Activated T-helper 1 cell treated with anti-CD3 and anti-CD28 coated beads, Interleukin-2, amount 50 U/mL, for 16 hours (primary cell): ENCODE measurements at places on chromosomes 12 and 14.

- DNase-seq: no peak
Observed at GRCh38 chr14:79596551-79596950, 614.8 kb downstream of the DIO2 start.

GRCh38 chr14:24382064-24382371 lies 14.0 kb downstream of the NFATC4 start:
- no peak for DNase-seq

- no peak for DNase-seq
Observed at GRCh38 chr12:15001733-15002382, 29.0 kb downstream of the PDE6H start.

GRCh38 chr14:51139121-51139681 lies 44.3 kb upstream of the TRIM9 start:
- DNase-seq: no peak

DNA sequence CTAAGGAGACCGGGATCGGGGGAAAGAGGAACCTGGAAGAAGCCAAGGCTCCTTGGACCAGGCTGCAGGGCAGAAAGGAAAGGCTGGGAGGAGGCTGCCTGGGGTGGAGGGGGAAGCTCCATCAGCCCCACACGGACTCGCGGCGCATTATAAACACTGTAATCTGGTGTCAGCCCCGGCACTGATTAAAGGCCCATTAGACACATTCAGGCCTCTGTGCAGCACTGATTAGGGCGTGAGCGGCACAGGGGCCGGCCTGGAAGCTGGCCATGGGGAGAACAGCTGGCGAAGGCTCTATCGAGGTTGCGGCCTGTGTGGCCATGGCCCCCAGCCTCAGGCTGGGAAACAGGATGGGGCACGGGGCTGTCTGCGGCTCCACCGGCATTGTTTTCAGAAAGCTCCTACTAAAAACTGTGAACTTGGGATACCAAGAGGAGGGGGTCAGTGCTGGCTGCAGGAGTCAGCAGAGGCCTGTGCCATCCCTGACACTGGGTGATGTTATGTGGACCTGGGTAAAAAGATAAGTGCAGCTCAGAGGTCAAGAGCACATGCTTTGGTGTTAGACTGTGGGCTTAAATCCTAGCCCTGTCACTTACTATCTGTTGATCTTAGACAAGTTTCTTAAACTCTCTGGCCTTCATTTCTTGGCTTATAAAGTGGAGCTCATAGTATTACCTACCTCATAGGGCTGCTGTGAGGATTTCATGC lies 10.6 kb downstream of the ACVRL1 start:
- DNase-seq: no peak

DNA sequence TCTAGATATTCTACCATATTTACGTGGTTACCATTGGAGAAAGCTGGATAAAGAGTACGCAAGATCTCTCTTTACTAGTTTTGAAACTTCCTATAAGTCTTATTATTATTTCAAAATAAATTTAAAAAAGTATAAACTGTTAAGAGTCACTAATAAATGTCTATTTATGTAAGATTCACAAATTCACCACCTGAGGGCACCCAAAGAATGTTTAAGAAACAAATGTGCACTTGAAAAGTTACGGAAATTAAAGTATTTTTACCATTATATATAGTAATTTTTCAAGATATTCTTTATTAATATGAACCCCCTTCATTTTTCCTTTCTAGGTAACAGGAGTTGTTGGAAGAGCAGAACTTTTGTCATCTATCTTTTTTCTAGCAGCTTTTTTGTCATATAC lies 11.9 kb downstream of the TMTC3 start:
- no peak for DNase-seq

DNA sequence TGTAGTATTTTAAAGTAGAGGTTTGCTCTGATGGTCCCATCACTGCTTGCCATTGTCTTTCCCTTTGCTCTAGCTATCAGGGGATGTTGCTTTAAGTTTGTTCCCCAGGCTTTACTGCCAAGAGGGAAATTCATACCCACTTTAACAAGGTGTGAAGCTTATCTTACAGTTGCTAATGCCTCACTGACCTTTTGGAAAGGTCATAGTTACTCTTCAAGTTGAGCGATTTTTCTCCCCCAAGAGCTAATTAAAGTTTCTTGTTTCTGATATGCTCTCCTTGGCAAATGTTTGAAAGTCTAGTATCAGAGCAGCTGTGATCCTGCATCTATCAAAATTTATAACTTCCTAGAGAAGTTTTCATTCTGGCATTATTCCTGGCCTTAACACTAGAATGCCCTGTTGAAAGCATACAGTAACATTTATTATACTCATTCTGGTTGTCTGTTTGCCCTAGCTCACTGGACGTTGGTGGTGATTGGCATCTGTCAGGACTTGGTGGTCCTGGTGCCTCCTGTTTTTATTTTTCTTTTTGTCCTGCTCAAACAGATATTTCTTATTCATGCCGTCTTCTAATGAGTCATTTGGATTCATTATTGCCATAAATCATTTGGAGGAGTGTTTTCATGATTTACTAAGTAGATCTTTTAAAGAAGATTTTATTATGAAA lies 8.1 kb downstream of the ATP2A2 start:
- no peak for DNase-seq

GRCh38 chr12:131950182-131950913 lies 606 bp downstream of the EP400 start:
- DNase-seq: no peak

DNA sequence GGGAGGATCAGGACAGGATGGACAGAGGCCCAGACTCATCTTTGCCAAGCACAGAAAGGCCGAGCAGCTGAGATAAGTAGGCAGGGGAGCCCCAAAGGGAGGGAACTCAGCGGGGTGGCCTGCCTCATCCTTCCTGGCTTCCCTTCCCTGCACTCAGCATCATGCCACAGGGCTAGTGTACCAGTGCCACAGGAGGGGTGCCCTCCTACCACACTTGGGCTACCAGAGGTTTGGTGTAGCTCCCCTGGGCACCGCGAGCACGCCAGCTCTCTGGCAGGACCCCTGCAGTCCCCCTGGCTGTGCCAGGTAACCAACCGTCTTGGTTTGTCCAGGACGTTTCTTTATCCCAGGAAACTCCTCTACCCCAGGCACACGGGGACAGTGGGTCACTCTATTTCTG lies 123.5 kb downstream of the ESRRB start:
- DNase-seq: no peak

DNA sequence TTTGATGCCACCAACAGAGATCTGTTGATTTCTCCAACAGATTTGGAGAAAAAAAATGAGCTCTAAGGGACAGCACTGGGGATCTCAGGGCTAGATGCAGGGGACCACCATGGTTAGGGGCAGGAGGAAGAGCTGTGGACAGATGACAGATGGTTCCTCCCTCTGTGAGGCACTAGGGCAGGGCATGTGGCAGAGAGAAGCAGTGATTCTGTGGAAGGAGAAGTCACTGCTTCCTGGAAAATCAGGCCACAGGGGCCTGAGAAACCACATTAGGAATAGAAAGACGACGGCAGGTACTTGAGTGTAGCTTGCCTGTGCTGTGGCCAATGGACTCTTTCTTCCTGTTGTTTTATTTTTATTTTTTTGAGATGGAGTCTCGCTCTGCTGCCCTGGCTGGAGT lies 24.9 kb upstream of the TMED2 start:
- DNase-seq: no peak

- no peak for DNase-seq
Observed at GRCh38 chr14:88863167-88863566, 38.7 kb downstream of the TTC8 start.

- no peak for DNase-seq
Observed at GRCh38 chr14:54040846-54041245, 84.2 kb upstream of the BMP4 start.

- DNase-seq: no peak
Observed at GRCh38 chr12:13377698-13378097, 181.2 kb downstream of the EMP1 start.

- DNase-seq: no peak
Observed at GRCh38 chr14:53047307-53048069, 96.6 kb upstream of the FERMT2 start.

DNA sequence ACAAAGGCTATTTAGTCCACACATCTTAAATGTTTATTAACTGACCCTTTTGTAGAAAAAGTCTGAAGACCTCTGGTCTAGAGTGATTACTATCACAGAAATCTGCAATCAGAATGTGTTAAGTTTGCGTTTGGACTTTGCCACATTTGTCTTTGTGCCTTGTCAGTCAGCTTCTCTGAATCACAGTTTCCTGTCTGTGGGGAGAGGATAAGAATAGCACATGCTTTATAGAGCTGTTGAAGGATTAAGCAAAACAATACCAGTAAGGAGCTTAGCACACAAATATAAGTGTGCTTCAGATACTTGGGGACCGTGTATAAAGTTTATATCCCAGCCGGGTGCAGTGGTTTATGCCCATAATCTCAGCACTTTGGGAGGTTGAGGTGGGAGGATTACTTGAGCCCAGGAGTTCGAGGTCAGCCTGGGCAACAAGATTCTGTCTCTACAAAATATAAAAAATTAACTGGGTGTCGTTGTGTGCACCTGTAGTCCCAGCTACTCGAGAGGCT lies 63.0 kb upstream of the BTG1 start:
- no peak for DNase-seq

DNA sequence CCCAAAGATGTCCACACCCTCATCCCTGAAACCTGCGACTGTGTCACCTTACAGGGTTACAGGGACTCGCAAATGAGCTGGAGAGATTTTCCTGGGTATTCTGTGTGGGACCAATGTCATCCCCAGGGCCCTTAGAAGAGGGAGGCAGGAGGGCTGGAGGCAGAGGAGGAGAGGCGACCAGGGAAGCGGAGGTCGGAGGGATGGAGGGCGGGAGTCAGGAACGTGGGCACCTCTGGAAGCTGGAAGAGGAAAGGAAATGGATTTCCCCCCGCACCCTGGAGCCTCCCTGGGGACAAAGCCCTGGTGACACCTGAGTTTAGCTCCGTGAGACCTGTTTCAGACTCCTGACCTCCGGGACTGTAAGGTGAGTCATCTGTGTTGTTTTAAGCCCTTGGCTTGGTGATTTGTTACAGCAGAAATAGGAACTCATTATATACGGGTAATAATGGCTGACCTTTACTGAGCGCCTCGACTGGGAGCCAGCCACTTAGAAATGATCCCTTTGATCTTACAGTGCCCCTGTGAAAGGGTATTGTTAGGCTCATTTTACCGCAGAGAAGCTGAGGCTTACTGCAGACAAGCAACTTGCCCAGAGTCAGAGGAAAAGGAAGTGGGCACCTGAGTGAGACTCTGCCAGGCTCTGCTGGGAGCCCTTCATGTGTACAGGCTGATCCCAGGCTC lies 29.3 kb upstream of the FZD10 start:
- no peak for DNase-seq

DNA sequence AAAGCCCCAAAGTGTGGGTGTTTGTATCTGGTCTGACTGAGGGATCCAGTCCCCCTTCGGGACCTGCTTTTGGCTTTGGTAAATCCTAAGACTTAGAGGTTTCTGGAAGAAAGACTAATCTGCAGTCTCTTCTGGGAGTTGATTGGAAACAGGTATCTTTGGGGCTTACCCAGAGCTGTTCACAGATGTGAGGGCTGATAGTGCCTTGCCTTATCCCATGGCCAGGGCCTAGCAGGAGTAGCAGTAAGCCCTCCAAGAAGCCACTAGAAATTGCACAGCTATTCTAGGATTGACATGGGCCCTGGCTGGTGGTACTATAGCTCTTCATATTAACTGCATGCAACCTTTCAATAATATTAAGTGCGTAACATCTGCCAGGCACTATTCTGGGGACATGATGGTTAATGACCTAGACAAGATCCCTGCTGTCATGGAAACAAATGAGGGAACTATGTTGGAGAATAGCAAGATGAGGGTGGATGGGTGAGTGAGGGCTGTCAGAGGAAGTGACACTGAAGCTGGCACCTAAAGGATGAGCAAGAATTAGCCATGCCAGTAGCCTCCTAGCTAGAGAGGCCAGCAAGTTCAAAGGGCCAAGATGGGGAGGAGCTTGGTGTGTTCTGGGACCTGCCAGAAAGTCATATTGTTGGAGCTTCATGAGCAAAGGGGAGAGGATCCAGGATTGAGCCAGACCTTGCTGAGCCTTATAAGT lies 71.7 kb downstream of the CRADD start:
- no peak for DNase-seq

GRCh38 chr12:48933664-48934311 lies 8.5 kb upstream of the FKBP11 start:
- no peak for DNase-seq

- DNase-seq: no peak
Observed at GRCh38 chr14:59265808-59266207, 77.3 kb downstream of the DAAM1 start.

DNA sequence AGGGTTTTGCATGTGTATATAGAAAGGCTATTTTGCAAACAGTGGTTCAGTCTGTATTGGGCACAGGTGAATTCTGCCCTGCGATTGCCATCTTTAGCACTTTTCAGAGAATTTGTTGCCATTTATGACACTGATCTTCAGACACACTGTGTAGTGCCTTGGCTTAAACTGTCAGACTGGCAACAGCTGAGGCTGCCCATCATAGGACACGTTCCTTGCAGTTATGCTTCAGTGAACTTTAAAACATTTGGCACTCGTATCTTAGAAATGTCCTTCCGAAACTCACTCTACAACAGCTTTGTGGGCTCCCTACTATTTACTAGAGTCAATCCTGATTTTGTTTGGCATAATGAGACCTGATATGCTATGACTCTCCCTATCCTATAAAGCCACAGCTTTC lies 29.1 kb downstream of the AP5M1 start:
- DNase-seq: no peak

DNA sequence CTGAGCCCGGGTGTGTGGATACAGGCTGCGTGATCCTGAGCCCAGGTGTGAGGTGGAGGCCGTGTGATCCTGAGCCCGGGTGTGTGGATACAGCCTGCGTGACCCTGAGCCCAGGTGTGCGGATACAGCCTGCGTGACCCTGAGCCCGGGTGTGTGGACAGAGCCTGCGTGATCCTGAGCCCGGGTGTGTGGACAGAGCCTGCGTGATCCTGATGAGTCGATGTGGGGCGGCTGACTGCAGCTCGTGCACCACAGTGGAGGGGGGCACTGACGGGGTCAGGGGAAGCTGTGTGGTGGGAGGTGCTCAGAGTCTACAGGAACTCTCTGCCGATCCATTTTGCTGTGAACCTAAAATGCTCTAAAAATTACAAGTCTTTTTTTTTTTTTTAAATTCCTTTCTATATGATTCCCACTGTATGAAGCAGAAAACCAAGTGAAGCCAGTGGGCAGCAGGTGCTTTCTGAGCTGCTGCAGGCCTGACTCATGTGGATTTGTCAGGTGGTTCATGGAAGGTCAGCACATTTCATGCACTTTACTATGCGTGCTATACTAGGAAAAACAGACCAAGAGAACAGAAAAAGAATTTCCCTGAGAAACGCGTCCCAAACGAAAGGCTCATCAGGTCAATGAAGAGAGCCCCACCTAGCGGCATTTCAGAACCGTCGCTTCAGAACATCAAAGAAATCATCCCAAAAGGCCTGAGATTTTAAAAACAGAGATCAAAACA lies 19.3 kb downstream of the BRF1 start:
- DNase-seq: no peak

- no peak for DNase-seq
Observed at GRCh38 chr12:467591-467990, 7.9 kb downstream of the B4GALNT3 start.

DNA sequence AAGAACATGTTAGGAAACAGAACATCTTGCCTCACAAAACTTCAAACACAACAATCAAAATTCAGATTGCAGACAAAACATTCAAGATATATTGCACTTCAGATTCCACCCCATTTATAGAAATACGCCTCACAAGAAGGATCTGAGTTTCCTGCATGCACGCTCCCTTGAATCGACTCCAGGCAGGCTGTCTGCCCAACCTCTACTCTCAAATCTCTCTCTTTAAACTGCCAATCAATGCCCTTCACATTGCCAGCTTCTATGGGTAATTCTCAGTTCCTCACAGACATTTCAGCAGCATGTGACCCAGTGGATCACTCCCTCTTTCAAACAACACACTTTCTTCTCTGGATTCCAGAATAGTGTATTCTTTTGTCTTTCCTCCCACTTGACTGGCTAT lies 184.1 kb downstream of the PRKD1 start:
- DNase-seq: no peak
